NCI-H1048 (cell line): ENCODE measurements at places on chromosomes 6 and 20.

DNA sequence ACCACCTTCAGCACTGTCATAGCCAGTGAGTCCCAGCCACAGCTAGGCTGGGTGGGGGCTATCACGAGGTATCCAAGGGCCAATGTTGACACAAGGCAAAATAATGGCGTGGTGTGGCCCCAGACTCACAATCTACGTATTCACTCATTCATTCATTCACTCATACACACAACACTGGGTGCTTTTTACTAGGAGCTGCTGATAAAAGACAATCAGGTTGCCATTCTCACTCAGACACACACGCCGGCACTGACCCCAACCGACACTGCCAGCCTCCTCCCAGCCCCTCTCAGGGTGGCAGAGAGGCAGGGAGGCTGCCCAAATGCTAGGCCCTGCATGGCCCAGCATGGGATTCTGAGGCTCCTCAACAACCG is 1.5 kb upstream of the C20orf144 start:
- no peak for DNase-seq

DNA sequence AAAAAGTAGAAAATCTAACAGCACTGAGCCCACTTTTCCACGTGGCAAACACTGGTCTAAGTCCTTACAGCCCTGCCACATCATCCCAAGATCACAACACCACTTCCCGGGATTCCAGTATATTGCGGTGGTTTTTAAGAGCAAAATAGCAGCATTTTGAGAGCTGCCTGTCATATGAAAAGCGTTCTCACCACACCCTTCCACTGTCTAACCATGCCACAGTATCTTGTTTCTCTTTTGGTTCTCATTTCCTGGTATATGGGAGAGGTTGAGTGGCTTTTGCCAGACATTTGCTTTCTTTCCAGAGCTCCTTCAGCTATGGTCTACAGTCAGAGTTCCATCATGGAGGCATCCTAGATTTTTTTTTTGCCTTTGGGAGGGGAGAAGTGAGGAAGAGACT is 243.0 kb downstream of the TSHZ2 start:
- DNase-seq = no peak

GRCh38 chr20:45927071-45927878 is 7.2 kb upstream of the PCIF1 start:
- DNase-seq = no peak

DNA sequence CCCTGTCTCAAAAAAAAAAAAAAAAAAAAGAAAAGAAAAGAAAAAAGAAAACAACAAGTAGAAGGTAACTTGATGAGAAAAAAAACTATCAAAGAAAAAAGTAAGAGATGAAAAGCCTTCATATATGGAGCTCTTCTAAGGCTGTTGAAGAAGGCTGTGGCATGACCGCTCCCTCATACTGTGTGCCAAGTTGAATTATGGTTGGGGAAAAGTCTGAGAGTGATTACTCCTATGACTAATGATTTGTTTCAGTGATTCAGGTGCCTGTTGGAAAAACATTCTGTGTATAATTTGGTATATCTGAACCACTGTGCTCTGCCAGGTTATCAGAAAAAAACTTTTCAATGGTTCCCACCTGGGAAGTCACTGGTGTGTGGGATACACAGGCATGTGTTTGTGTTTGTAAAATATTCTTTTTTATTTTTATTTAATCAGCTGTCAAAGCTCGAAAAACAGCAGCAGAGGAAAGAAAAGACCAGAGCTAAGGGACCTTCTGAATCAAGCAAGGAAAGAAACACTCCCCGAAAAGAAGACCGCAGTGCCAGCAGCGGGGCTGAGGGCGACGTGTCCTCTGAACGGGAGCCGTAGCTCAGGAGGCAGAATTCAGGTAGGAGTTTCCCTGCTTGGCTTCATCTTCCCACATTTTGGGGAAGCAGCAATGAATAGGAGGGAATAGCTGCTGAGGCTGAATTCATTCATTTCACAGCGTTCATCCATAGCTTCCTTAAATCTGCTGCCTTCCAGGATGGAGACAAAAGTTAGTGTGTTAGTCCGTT is 69.7 kb upstream of the SCP2D1 start:
- DNase-seq = no peak
